ENCODE measurements at places on chromosomes 6 and 20. TPM values are rescaled to one million over a fixed set of nuclear protein-coding genes. Genes with fewer than 3 reads are reported as not detected.

Gene CPNE5
- 0.72 TPM for total RNA-seq

Gene RGS19
- total RNA-seq: 9.5 TPM

Gene C20orf202
- 0.24 TPM for total RNA-seq

Gene BPIFB4
- not detected for total RNA-seq

Gene BMP5
- total RNA-seq: 5.6 TPM

Gene TOX2
- 1.5 TPM for total RNA-seq

Gene KCNQ5
- total RNA-seq: 1.7 TPM

Gene NRSN2
- 43.0 TPM for total RNA-seq

Gene MUCL3
- 0.31 TPM for total RNA-seq

Gene ARMC12
- total RNA-seq: 1.8 TPM

Gene B3GALT4
- 22.2 TPM for total RNA-seq

Gene VGLL2
- total RNA-seq: 3.0 TPM

DNA sequence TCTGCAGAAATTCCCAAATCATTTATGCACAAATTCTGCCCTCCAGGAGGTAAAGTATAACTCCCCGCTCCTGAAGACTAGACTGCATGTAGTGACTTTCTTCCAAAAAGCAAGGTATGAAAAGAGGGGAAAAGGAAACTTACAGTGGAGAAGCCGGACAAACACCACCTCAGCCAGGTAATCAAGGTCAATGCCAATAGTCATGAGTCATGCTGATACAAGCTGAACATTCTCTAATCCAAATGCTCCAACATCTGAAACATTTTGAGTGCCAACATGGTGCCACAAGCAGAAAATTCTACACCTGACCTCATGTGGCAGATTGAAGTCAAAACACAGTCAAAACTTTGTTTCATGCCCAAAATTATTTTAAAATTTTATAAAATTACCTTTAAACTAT is 165.6 kb downstream of the FOXA2 start:
- H3K4me3 ChIP-seq: no peak overlapping the region
- no peak overlapping the region for H3K27ac ChIP-seq
- peaks cover 4% of the 10 kb centered on the region for H3K36me3 ChIP-seq

GRCh38 chr20:59709636-59710035 is 105.3 kb downstream of the PHACTR3 start:
- DNase-seq: no peak
- H3K4me3 ChIP-seq: no peak overlapping the region
- peaks cover 18% of the 10 kb centered on the region for H3K27me3 ChIP-seq
- H3K36me3 ChIP-seq: no peaks in the 10 kb centered on the region

GRCh38 chr6:161479376-161479775 is 205.5 kb upstream of the AGPAT4 start:
- H3K27me3 ChIP-seq: no peaks in the 10 kb centered on the region
- H3K36me3 ChIP-seq: no peaks in the 10 kb centered on the region
- H3K4me3 ChIP-seq: no peak overlapping the region
- no peak overlapping the region for H3K27ac ChIP-seq
- peaks cover 5% of the 10 kb centered on the region for H3K4me1 ChIP-seq
- DNase-seq: no peak

DNA sequence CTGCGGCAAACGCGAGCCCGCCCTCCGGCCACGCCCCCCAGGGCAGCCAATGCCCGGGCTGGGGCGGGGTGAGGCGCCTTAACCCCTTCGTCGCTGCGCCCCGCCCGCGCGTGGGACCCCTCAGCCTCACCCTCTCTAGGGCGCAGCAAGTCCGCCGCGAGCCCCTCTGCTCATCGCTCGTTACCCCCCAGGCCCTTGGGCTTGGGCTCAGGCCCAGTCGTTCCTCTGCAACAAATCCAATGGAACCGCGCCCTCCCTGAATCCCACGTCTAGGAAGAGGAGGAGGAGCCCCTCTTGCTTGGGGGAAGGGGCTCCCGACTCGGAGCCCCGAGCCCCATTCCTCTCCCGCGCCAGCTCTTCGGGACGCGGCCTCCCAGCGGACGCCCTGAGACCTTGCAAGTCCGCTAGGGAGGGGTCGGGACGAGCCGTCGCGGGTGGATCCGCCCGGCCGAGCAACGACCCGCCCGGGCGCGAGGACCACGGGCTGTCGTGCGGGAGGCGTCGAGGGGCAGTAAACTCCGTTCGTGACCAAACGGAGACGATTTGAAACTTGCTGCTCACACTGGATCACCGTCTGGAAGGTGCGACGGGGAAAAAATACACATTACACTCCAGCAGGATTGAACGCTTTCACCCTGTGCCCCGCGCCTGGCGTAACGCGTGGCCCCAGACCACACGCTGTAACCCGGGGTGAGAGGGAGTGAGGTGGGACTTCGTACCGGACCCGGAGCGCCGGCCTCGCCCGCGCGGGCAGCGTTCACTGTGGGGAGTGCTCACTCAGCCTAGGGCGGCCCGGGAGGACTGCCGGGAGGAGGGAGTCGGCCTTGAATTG is 477 bp upstream of the LZTS3 start:
- peaks cover 9% of the 10 kb centered on the region for H3K27me3 ChIP-seq
- H3K4me3 ChIP-seq: peak overlapping the region; percentile 95
- H3K4me1 ChIP-seq: peaks cover 24% of the 10 kb centered on the region
- H3K36me3 ChIP-seq: no peaks in the 10 kb centered on the region

DNA sequence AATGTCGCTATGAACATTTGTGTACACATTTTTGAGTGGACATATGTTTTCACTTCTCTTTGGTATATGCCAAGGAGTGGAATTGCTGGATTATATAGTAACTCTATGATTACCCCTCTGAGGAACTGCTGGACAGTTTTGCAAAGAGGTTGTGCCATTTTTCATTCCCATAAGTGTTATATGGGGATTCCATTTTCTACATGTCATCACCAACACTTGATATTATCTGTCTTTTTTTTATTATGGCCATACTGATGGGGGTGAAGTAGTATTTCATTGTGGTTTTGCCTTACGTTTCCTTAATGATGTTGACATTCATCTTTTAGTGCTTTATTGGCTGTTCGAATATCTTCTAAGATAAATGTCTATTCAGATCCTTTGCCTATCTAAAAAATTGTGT is 171.8 kb upstream of the LAMA2 start:
- no peak overlapping the region for H3K27ac ChIP-seq

- H3K4me1 ChIP-seq: no peaks in the 10 kb centered on the region
- no peak overlapping the region for H3K4me3 ChIP-seq
- no peaks in the 10 kb centered on the region for H3K27me3 ChIP-seq
- no peak for DNase-seq
- H3K36me3 ChIP-seq: no peaks in the 10 kb centered on the region
Observed at GRCh38 chr6:101226677-101227135, 166.8 kb upstream of the GRIK2 start.

- H3K4me1 ChIP-seq: no peaks in the 10 kb centered on the region
- no peak overlapping the region for H3K4me3 ChIP-seq
- DNase-seq: no peak
- no peak overlapping the region for H3K27ac ChIP-seq
- no peaks in the 10 kb centered on the region for H3K36me3 ChIP-seq
Observed at GRCh38 chr20:60729135-60729900, 522.7 kb upstream of the CDH4 start.

- DNase-seq: peak; percentile 47
- peaks cover 1% of the 10 kb centered on the region for H3K4me1 ChIP-seq
- no peaks in the 10 kb centered on the region for H3K36me3 ChIP-seq
Observed at GRCh38 chr20:59566631-59567524, 37.5 kb upstream of the PHACTR3 start.

DNA sequence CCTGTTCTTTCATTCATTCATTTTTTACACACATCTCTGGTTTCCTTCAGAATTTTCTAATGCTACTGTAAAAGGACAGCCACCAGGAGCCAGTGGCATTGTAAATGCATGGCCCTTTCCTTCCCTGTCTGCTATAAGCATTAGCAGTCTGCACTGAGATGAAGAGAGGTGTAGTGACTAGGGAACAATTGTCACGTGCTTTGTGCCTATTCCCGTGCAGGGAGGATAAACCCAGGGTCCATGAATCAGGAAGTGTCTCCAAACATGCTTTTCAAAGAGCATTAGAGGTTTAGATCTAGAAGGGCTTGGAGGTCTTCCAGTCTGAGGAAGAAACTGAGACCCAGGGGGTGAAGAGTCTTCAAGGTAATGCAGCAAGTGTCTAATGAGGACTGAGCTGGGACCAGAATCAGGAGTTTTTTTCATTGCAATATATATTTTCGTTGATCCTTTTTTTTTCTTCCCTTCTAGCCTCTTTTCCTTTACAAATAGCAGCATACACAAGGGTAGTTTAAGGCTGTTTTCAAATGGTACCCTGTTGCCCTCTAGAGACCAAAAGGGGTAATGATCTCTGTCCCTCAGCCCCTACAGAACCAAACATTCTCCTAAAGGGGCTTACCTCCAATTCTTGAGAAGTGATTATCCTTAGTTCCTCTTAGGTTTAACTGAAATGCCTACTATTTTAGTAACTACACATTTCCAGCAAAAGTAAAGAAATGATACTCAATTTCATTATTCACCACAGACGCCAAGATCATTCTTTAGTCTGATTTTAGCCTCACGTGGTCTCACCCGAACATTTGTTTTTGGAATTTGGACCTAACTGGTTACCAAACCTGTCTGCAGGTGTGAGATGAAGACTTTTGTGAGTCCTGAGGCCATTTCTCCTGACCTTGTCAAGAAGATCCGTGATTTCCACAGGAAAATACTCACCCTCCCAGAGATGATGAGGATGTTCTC is 6.6 kb downstream of the TRIM15 start:
- no peaks in the 10 kb centered on the region for H3K36me3 ChIP-seq
- no peak for DNase-seq
- H3K27me3 ChIP-seq: peaks cover 92% of the 10 kb centered on the region
- H3K4me3 ChIP-seq: no peak overlapping the region

DNA sequence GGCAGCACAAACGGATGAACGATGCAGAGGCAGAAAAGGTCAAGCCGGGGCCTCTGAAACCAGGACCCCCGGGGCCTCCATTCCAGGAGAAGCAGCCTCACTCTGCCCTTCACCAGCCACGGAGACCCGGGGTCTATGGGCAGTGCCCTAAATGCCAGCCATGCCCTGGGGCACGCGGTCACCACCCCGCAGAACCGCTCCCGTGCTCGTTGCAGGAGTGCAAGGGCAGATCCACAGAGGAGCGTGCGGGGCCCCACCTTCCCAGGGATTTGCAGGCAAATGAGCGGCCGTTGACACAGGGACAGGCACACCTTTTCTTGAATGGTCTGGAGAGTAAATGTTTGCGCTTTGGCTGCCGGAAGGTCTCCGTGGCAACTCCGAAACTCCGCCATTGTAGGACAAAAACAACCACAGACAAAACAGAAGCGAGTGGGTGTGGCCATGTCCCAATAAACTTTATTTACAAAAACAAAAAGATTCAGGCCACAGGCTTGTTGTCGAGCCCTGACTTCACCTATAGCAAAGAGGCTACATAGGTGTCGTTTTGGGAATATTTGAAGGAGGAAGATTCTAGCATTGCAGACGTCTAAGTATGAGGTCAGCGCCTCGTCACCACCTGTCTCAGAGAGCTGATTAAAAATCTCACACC is 163.3 kb downstream of the TAF4 start:
- H3K27me3 ChIP-seq: peaks cover 11% of the 10 kb centered on the region
- H3K36me3 ChIP-seq: no peaks in the 10 kb centered on the region
- no peak overlapping the region for H3K4me3 ChIP-seq
- peaks cover 5% of the 10 kb centered on the region for H3K4me1 ChIP-seq
- no peak for DNase-seq

GRCh38 chr6:135525594-135525993 is 28.1 kb upstream of the AHI1 start:
- H3K4me3 ChIP-seq: no peak overlapping the region
- H3K27ac ChIP-seq: no peak overlapping the region
- no peaks in the 10 kb centered on the region for H3K36me3 ChIP-seq
- peaks cover 9% of the 10 kb centered on the region for H3K4me1 ChIP-seq

DNA sequence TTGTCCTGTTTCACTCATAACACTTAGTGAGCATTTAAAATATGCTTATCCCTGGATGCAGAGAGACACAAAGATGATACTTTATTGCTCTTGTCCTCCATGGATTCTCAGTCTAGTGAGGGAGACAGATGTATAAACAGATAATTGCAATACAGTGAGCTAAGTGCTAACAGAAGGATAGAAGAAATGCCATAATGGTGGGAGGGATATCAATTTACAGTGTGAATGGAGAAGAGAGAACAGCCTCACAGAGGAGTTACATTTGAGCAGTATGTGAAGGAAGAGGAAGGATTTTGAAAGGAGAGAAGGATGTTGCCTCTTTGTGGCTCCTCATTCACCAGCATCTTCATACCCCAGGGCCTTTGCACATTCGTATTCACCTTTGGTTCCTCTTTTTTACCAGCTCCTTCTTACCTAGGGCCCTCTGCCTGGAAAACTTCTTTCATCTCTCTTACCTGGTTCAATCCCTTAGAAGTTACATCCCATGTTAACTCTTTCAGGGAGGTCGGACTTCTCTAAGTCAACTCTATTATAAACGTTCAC is 341.7 kb downstream of the PRL start:
- no peaks in the 10 kb centered on the region for H3K27me3 ChIP-seq
- peaks cover 14% of the 10 kb centered on the region for H3K36me3 ChIP-seq
- H3K4me1 ChIP-seq: peaks cover 46% of the 10 kb centered on the region
- H3K27ac ChIP-seq: peak overlapping the region; percentile 17

DNA sequence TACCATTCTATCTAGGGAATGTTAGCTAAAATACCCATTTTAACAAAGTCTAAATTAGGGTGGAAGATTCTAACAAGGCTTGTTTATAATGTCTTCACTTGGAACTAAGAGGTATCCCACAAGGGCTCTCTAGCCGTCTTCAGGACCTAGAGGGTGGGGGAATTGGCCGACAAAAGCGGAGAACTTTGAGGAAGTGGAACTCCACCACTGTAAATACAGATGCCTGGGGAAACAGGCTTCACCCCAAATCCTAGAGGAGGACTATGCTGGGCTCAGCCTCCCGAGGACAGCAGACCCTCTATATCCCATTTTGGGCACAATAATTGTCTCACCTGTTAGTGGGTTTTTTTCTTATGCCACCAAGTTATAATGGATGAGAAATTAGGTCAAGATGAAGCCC is 58.0 kb upstream of the TFB1M start:
- H3K36me3 ChIP-seq: no peaks in the 10 kb centered on the region
- DNase-seq: no peak
- no peak overlapping the region for H3K4me3 ChIP-seq
- H3K27me3 ChIP-seq: peaks cover 14% of the 10 kb centered on the region
- no peak overlapping the region for H3K27ac ChIP-seq

- H3K4me3 ChIP-seq: no peak overlapping the region
- no peak overlapping the region for H3K27ac ChIP-seq
- no peak for DNase-seq
- no peaks in the 10 kb centered on the region for H3K36me3 ChIP-seq
Observed at GRCh38 chr6:121460170-121460569, 24.7 kb downstream of the GJA1 start.

- H3K4me3 ChIP-seq: no peak overlapping the region
- no peaks in the 10 kb centered on the region for H3K4me1 ChIP-seq
- no peaks in the 10 kb centered on the region for H3K27me3 ChIP-seq
- H3K36me3 ChIP-seq: no peaks in the 10 kb centered on the region
Observed at GRCh38 chr6:141218583-141218982, 914.1 kb upstream of the GJE1 start.

GRCh38 chr6:34644716-34645115 is 51.9 kb downstream of the ILRUN start:
- H3K4me1 ChIP-seq: no peaks in the 10 kb centered on the region
- no peak overlapping the region for H3K4me3 ChIP-seq
- no peak for DNase-seq
- no peak overlapping the region for H3K27ac ChIP-seq
- no peaks in the 10 kb centered on the region for H3K27me3 ChIP-seq
